ENCODE measurements at places on chromosomes 2 and 18.

DNA sequence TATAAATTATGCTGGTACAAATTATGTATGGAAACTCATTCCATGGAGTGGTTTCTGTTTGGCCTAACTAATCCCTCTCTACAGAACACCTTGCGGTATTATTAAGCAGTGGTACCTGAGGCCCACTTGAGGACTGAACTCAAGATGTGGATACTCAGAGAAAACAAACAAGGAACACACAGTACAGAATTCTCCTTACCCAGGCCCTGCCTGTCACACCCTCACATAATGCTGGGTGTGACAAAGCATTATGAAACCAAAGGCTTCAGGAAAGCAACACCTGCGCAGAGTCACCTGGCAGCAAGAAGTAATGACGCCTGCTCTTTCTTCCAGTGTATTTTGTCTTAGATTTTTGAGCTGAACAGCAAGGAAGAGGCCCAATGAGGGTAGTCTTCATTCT, 264.7 kb downstream of the PAX3 start:
- DNase-seq: no peak

DNA sequence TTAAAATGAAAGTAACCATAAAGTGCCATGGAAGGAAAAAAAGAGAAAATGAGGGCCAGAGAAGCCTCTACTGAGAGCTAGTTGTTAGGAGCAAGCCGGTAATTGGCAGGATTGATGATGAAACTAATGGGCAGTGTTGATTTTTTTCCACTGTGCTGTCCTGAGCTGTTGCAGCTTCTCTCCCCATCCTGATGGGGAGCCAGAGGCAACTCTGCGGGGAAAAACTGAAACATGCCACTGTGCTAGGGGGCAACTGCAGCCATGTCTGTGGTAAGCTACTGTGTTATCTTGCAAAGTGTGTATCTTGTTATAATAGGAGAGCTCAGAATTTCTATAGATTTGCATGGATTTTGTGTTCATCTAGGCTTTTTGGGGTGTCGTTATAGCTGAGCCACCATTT, 487.9 kb downstream of the STK39 start:
- DNase-seq: no peak

- DNase-seq: no peak
Measured at GRCh38 chr2:129428086-129428660, 551.3 kb upstream of the RAB6C start.

- DNase-seq: no peak
Measured at GRCh38 chr2:73925033-73925704, 1.5 kb upstream of the DGUOK start.

All from DND-41 (cell line).